ENCODE measurements at places on chromosomes 12 and 14.

GRCh38 chr14:98144964-98145363, 1127.0 kb downstream of the BCL11B start:
- DNase-seq, result no peak

DNA sequence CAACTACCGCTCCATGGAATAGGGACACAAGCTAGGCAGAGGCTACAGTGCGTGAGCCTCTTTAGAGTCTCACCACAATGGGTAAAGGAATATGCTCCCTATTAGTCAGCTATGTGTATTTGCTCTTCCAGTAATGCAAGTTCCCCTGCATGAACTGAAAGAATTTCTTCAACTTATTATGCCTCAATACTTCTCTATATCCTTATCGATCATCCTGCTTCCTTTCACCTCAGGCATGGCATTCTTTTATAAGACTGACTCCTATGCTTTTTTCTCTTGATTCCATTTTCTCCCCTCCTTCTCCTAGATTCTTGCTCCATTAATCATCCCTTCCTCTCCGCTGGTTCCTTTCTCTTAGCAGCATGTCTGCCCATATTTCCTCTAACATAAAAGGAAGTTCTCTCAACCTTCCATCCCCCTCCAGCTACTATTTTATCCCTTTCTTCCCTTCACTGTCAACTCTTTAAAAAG, 94.5 kb upstream of the CPM start:
- DNase-seq, result no peak

- no peak for DNase-seq
Observed at GRCh38 chr12:17640615-17641014, 449.4 kb downstream of the RERGL start.

DNA sequence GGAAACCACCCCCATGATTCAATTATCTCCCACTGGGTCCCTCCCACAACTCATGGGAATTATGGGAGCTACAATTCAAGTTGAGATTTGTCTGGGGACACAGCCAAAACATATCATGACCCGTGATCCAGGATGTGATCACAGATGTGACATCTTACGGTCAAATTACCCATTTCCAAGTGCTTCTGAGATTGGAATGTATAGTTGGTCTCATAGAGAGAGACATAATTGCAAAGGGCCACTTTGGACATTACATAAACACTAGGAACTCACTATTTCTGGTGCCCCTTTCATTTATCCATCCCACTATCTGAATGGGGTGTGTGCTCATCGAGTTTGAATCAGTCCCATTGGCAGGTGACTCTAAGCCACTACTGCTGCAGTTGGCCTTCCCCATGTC, 204.5 kb downstream of the PHLDA1 start:
- DNase-seq, result no peak

DNA sequence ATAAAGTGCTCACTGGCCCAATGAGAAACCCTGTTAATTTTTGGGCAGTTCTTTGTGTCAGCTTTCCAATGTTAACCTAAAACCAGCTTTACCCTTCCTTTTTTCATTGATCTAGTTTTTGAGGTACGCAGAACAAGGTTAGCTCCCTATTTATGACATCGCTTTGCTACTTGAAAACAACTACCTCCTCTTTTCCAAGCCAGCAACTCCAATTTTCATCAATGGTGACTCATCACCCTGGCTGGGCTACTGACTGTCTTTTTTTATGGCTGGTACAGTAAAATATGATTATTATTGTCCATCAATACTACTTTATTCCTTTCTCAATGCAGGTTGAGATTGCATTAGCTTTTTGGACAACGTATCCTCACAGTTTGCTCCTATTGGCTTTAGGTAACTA, 22.5 kb upstream of the AKAP6 start:
- no peak for DNase-seq

- no peak for DNase-seq
Observed at GRCh38 chr12:129467726-129468125, 436.1 kb downstream of the TMEM132D start.

GRCh38 chr12:44689587-44689986, 186.5 kb downstream of the NELL2 start:
- no peak for DNase-seq

DNA sequence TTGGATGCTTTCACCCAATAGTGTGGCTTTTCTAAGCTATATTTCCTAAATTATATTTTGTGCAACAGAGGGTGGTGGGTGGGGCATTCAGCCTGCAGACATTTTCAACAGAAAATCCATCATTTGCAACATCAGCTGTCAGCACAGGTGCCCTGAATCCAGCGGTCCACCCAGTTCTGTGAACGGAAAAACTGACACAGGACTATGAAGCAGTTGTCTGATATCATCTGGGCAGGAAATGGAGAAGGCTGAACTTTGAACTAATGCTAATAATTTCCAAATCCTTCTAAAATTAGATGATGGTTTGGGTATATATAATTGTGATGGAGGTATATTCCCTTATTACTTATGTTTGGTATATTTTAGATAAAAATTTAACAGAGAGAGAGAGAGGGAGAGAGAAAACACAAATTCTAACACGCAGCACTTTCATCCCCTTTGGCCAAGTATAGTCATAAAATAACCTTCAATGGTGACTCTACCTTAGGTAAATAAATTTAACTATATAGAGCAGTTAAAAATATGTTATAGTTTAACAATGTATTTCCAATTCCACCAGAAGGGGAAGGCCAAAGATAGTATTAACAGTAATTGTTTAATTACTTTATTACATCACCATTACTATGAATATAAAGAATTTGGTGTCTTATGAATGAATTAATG, 58.3 kb upstream of the PTPRB start:
- no peak for DNase-seq

DNA sequence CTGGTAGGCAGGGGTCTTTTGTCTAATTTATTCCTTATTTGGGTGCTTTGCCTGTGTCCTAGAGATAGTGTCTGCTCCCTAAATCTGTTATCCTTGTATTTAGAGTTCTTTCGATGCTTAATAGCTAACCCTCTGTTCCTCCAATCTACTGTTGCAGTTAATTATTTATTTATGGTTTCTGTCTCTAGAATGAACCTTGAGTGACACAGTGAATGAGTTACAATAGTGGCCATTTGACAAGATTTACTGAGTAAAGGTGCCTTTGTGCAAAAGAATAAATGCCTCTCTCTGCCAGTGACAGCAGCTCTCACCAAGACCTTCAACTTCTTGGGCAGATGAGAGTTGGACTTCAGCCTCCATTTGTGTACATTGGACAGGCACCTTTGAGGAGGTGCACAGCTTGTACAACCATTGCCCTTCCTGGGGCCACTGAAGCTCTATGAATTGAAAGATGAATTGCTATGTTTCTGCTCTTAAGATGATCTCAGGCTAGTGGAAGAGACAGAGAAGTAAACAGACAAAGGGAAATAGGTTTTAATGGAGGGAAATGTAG, 165.9 kb downstream of the DERA start:
- no peak for DNase-seq
